ENCODE measurements at places on chromosomes 1 and 21. TPM values are rescaled to one million over a fixed set of nuclear protein-coding genes. Genes with fewer than 3 reads are reported as not detected.

DNA sequence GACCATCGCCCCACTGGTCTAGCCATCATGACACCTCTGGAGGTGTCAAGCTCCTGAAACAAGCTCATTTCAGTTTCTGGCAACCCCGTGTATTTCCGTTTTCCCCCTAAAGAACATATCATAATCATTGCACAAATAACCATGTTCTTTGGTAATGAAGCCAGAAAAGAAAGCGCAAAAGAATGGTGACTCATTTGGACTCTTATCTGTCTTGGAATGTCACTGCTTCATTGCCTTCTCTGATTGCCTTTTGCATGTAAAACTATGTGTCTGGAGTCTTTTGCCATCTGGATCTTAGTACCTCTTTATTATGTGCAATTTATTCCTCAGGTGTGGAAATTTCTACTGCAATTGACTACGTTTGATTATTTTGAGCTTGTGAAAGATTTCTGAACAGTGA, 110.5 kb downstream of the COLGALT2 start:
- no peak for DNase-seq

- DNase-seq: no peak
Observed at GRCh38 chr21:46250146-46250725, 21.7 kb upstream of the LSS start.

OR14K1 gene
- total RNA-seq: not detected

DNA sequence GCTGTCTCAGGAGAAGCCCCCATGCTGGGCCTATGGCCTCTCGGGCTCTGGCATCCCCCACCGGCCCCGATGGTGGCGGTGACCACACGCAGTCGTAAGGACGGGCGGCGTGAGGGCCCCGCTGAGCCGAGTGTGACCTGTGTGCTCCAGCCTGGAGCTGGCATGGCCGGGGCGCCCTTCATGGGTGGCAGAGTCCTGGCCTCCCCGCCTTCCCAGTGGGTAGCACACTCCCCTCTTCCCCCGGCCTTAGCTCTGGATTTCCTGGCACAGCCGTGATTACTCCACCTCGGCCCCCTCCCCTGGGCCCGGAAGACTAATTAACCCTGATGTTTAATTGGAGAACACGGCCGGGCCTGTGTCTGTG, 44.6 kb downstream of the SLX9 start:
- DNase-seq: no peak

GRCh38 chr1:10528066-10529014, 53.6 kb downstream of the PEX14 start:
- DNase-seq: no peak

GRCh38 chr1:154176337-154176736, 15.6 kb downstream of the TPM3 start:
- no peak for DNase-seq

DNA sequence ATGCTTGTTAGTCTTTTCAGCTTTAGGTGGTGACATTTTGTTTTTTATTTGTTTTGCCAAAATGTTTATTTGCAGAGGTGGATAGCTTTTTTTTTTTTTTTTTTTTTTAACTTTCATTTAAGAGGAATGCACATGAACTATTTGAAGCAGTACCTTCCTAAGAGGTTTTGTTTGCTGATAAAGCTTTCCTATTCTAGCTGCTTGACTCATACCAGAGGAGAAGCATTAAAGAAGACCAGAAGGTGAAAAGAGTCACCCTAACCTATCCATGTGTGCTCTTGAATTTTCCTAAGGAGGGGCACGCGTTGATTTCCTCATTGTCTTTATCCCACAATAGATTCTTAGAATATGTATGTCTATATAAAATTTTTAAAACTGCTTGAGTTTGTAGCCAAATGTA, 57.7 kb downstream of the PRDM2 start:
- DNase-seq: no peak

GRCh38 chr1:51009381-51009780, 39.3 kb downstream of the CDKN2C start:
- DNase-seq: no peak

GRCh38 chr1:9629445-9630201, 21.9 kb upstream of the PIK3CD start:
- peak; percentile 78 for DNase-seq

DNA sequence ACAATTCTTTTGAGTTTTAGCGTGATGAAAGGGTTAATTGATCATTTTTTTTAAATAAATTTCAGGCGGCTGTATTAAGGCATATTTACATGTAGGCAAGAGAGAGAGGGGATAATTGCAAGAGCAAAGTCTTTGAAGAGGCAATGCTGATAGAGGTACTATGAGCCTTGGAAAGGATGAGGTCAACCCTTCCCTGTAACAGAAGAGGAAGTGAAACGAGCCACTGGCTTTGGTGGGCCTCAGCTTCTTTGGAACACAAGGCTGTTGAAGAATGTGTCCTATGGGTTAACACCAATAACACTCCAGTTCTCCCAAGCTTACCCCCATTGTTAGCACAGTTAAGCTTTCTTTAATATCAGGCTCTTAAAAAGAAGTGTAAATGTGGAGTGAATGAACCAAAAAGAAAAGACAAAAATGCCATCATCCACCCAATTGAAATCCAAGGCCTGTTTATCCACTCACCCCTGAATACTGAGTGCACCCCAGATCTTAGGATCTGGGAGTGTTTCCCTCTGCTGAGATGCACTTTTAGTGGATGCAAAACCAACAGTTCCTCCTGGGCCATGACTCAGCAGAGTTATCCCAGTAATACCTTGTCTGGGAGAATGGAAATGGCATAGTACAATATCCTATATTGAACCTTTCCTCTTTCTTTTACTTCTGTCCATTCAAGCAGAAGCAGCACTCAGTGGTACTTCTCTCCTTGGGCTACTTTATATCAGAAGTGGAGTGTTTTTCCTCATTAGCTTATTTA, 216.4 kb downstream of the SLC44A5 start:
- no peak for DNase-seq

- DNase-seq: no peak
Observed at GRCh38 chr1:184556665-184557064, 169.8 kb downstream of the C1orf21 start.

FTCD gene
- 0.56 TPM for total RNA-seq

- no peak for DNase-seq
Observed at GRCh38 chr1:168476588-168477385, 67.0 kb downstream of the XCL2 start.
